Ovary (tissue), 10 donors: ENCODE measurements at places on chromosomes 4 and X. TPM values are rescaled to one million over a fixed set of nuclear protein-coding genes. Genes with fewer than 3 reads are reported as not detected.

The RENBP gene
- total RNA-seq, result 0.80 TPM

The H2BW2 gene
- total RNA-seq, result not detected

The RPL10 gene
- total RNA-seq, result 12,508 TPM

The WAS gene
- 3.4 TPM for total RNA-seq

DNA sequence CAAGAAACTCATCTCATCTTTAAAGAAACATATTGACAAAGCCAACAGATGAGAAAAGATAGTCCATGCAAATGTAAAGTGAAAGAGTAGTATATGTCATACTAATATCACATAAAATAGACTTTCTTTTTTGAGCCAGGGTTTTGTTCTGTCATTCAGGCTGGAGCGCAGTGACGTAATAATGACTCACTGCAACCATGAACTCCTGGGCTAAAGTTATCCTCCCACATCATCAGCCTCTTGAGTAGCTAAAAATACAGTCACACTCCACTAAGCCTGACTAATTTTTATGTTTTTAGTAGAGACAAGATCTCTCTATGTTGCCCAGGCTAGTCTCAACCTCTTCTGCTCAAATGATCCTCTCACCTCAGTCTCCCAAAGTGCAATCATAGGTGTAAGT, 51.8 kb upstream of the TRAM1L1 start:
- no peak overlapping the region for H3K4me3 ChIP-seq
- no peak for DNase-seq
- H3K36me3 ChIP-seq, result no peaks in the 10 kb centered on the region

GRCh38 chr4:136644279-136644678, 888.0 kb downstream of the PCDH18 start:
- no peak overlapping the region for H3K4me3 ChIP-seq
- H3K27ac ChIP-seq, result no peak overlapping the region
- no peaks in the 10 kb centered on the region for H3K4me1 ChIP-seq
- DNase-seq, result no peak

GRCh38 chr4:41646862-41647261, 101.7 kb downstream of the PHOX2B start:
- H3K27ac ChIP-seq, result no peak overlapping the region
- no peak overlapping the region for H3K4me3 ChIP-seq
- no peak for DNase-seq
- no peaks in the 10 kb centered on the region for H3K27me3 ChIP-seq

DNA sequence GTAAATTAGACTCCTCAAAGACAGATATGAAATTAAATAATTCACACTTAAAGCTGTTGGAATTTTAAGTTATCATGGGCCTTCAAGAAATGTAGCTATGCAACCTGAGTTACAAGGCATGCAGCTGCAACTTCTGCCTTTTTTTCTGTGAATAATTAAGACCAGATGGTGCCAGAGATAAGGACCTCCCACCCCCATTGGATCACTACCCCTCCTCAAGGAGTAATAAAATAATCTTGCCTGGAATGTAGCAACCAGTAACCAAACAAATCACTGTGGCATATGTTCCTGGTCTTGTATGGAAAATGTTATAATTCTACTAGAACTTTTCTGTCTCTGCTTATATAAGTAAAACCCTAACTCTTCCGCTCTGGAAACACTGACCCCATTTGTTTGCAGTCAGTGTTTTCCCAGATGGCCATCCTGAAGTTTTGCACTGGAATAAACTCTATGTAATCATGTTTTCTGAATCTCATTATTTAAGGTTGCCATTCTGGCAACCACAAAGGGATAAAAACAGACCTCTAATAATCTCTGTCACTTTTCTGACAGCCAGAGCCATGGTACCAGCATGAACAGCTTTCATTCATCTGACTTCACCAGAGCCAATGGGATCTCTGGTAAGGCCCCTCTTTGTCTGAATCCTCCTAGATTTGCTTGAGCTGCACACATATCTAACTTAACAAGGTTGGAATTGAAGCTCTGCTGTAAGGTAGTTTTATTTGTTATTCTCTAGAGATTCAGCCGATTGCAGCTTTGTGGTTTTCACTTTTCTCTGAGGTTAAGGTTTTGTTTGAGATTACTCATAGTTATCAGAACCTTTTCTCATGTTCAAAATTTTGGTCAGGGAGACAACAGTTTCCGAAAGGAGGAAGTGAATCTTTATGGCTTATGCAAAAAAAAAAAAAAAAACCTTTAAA, 274.6 kb downstream of the NAF1 start:
- no peaks in the 10 kb centered on the region for H3K27me3 ChIP-seq
- DNase-seq, result no peak
- H3K27ac ChIP-seq, result no peak overlapping the region
- H3K36me3 ChIP-seq, result no peaks in the 10 kb centered on the region
- no peak overlapping the region for H3K4me3 ChIP-seq
- H3K4me1 ChIP-seq, result no peaks in the 10 kb centered on the region

- no peaks in the 10 kb centered on the region for H3K27me3 ChIP-seq
- DNase-seq, result no peak
- H3K27ac ChIP-seq, result no peak overlapping the region
- no peaks in the 10 kb centered on the region for H3K4me1 ChIP-seq
Observed at GRCh38 chr4:5654791-5655190, 53.6 kb downstream of the EVC2 start.

DNA sequence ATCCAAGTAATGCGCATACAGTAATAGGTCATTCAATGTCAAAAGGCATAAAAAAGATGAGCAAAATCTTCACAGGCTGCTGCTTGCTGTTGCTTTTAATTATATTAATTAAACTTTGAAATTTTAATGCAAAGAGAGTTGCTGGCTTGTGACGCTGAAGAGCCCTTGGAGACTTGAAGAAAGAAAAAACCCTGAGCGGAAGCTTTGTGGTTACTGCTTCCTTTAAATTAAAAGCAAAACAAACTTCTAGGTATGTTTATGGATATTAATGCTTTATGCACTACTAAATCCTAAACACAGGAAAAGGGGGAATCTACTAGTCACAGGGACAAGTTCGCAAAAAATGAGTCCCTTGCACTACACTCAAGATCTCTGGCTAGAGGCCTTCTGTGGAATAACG, 166.7 kb downstream of the ANTXR2 start:
- no peak for DNase-seq
- no peak overlapping the region for H3K27ac ChIP-seq
- no peaks in the 10 kb centered on the region for H3K27me3 ChIP-seq
- no peaks in the 10 kb centered on the region for H3K4me1 ChIP-seq
- H3K4me3 ChIP-seq, result no peak overlapping the region
- no peaks in the 10 kb centered on the region for H3K36me3 ChIP-seq

DNA sequence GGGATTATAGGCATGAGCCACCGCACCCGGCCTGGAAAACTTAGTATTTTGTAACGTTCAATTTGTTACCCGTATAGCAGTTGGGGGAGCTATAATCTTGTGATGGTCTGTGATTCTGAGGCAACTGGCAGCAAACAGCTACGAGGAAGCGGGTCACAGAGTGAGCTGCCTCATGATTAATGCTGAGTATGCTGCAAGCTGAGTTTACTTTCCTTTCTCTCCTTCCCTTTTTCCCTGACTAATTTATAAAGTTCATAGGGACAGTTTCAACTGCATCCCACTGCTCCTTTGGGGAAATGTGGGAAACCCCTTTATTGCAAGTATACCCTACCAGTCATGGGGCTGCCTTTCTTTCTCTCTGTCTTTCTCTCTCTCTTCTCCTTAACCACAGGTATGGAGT, 17.7 kb upstream of the ELOVL6 start:
- H3K36me3 ChIP-seq, result no peaks in the 10 kb centered on the region
- no peak for DNase-seq
- H3K27me3 ChIP-seq, result no peaks in the 10 kb centered on the region
- no peak overlapping the region for H3K27ac ChIP-seq
- H3K4me3 ChIP-seq, result no peak overlapping the region

DNA sequence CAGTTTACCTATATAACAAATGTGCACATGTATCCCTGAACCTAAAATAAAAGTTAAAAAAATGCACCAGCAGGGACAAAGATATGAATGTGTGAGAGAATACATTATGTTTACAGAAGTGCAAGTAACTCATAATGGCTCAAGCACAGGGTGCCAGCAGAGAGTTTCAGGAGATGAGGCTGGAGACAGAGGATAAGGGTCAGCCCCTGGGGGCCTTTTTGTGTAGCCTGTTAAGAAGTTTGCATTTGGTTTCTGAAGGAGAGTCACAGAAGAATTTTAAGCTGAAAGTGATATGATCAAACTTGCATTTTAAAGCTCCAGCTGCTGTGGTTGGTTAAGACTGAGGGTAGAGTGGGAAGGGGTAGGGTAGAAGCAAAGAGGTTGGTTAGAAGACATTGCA, 48.6 kb upstream of the CAPN6 start:
- H3K36me3 ChIP-seq, result no peaks in the 10 kb centered on the region
- H3K4me3 ChIP-seq, result no peak overlapping the region
- DNase-seq, result no peak
- H3K27me3 ChIP-seq, result no peaks in the 10 kb centered on the region
- H3K27ac ChIP-seq, result no peak overlapping the region

GRCh38 chr4:17376205-17376604, 135.7 kb downstream of the QDPR start:
- no peak overlapping the region for H3K27ac ChIP-seq
- H3K36me3 ChIP-seq, result no peaks in the 10 kb centered on the region
- no peak for DNase-seq
- no peak overlapping the region for H3K4me3 ChIP-seq

- H3K27me3 ChIP-seq, result no peaks in the 10 kb centered on the region
- H3K4me3 ChIP-seq, result no peak overlapping the region
- H3K4me1 ChIP-seq, result peaks cover 5% of the 10 kb centered on the region
Observed at GRCh38 chr4:150010525-150011126, 67.6 kb upstream of the DCLK2 start.

GRCh38 chr4:54783402-54784110, 125.8 kb downstream of the KIT start:
- H3K27me3 ChIP-seq, result no peaks in the 10 kb centered on the region
- DNase-seq, result no peak
- H3K27ac ChIP-seq, result peak overlapping the region; percentile 52
- no peaks in the 10 kb centered on the region for H3K36me3 ChIP-seq
- H3K4me3 ChIP-seq, result no peak overlapping the region
- peaks cover 12% of the 10 kb centered on the region for H3K4me1 ChIP-seq

GRCh38 chrX:133681421-133681820, 266.1 kb upstream of the GPC4 start:
- H3K4me1 ChIP-seq, result no peaks in the 10 kb centered on the region
- no peak for DNase-seq
- no peaks in the 10 kb centered on the region for H3K36me3 ChIP-seq
- no peaks in the 10 kb centered on the region for H3K27me3 ChIP-seq

DNA sequence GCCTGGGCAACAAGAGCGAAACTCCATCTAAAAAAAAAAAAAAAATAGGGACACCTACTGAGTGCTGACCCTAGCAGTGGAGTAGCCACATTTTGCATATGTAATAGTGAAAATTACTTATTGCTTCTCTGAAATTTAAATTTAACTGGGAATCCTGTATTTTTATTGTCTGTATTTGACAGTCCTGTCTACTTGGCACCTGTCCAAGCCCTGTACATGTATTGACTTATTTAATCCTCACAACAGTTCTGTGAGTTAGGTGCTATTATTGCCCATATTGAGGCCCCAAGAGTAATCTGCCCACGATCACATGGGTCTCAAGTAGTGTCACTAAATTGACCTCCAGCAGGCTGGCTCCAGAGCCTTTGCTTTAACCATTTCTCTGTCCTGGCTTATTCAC, 81.6 kb downstream of the WDR19 start:
- H3K4me3 ChIP-seq, result no peak overlapping the region
- H3K36me3 ChIP-seq, result no peaks in the 10 kb centered on the region
- H3K4me1 ChIP-seq, result no peaks in the 10 kb centered on the region
- DNase-seq, result no peak

DNA sequence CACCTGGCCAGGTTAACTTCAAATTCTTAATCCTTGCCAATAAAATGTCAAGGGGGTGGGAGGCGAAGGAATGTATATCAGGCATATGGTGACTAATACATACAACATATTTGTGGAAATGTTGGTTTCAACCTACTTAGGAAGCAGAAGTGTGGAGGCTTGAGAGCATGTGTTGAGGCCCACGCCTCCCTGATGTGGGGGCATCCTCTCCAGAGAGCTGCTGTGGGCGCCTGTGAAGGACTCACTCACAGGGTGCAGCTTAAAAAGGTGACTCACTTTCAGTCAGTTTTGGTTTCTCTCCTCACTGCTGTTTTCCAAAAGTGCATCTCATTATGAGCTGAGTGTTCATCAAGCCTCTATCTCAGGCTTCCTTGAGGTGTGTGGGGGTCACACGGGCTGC, 27.5 kb downstream of the LNX1 start:
- DNase-seq, result no peak
- H3K27me3 ChIP-seq, result no peaks in the 10 kb centered on the region
- no peaks in the 10 kb centered on the region for H3K36me3 ChIP-seq

- H3K4me1 ChIP-seq, result no peaks in the 10 kb centered on the region
- no peak overlapping the region for H3K4me3 ChIP-seq
- H3K27me3 ChIP-seq, result no peaks in the 10 kb centered on the region
- DNase-seq, result no peak
- H3K27ac ChIP-seq, result no peak overlapping the region
Observed at GRCh38 chrX:20294957-20295356, 28.2 kb upstream of the RPS6KA3 start.

GRCh38 chr4:55745014-55745413, 74.6 kb upstream of the EXOC1L start:
- DNase-seq, result no peak
- H3K4me1 ChIP-seq, result no peaks in the 10 kb centered on the region
- no peak overlapping the region for H3K27ac ChIP-seq
- H3K4me3 ChIP-seq, result no peak overlapping the region
- H3K36me3 ChIP-seq, result no peaks in the 10 kb centered on the region

DNA sequence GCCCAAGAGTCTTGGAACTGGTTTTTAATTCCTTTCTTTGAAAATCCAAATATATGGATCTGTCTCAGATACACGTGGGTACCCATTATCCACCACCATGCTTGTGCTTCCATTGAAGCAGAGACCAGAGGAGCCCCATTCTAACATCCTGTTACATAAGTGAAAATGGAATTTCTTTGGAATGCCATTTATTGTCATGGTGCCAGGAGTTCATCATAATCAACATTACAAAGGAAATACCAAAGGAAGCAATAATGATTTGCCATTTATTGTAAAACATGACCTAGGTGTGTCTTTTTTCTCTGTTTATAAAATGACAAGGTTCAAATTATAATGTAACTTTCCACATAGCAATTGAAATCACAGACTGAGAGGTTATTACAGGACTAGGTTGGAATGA, 61.7 kb downstream of the PALLD start:
- no peaks in the 10 kb centered on the region for H3K36me3 ChIP-seq
- DNase-seq, result no peak
- no peaks in the 10 kb centered on the region for H3K4me1 ChIP-seq
- no peaks in the 10 kb centered on the region for H3K27me3 ChIP-seq
- no peak overlapping the region for H3K4me3 ChIP-seq
- H3K27ac ChIP-seq, result no peak overlapping the region

- H3K27me3 ChIP-seq, result no peaks in the 10 kb centered on the region
- peak; percentile 41 for DNase-seq
- H3K27ac ChIP-seq, result no peak within 1 kb of the TSS
- no peaks in the 10 kb centered on the region for H3K36me3 ChIP-seq
Observed at GRCh38 chrX:152897222-152898131, at the start of gene ZNF185. ZNF185 (plus strand) TSS chrX:152898067; CDS start chrX:152914490, 16,423 bp downstream.

DNA sequence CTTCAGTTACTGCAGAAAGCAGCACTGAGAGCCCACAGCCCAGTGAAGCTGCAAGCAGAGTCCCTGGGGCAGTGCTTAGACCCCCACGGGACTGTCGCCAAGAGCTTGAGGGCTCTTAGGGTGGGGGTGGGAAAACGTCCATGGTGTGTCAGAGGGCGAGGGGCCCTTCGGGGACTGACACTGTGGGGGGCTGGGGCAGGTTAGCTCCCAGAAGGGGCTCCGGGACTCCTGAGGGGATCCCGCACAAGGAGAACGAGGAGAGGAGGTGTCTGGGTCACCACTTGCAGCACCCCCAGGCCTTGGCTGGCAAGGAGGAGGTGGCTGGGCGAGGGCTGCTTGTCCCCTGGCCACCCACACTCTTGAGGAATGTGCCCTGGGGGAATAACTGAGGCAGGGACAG, 20.8 kb downstream of the NAT8L start:
- no peak overlapping the region for H3K4me3 ChIP-seq
- no peaks in the 10 kb centered on the region for H3K4me1 ChIP-seq
- no peak overlapping the region for H3K27ac ChIP-seq
- H3K36me3 ChIP-seq, result no peaks in the 10 kb centered on the region
- no peak for DNase-seq
